ENCODE measurements at places on chromosomes 5 and 9.
A peak's percentile ranks its signal among the peaks of the same experiment; 100 is the strongest.

- no peak for DNase-seq
Measured at GRCh38 chr9:30197954-30198353, 2186.5 kb upstream of the ACO1 start.

DNA sequence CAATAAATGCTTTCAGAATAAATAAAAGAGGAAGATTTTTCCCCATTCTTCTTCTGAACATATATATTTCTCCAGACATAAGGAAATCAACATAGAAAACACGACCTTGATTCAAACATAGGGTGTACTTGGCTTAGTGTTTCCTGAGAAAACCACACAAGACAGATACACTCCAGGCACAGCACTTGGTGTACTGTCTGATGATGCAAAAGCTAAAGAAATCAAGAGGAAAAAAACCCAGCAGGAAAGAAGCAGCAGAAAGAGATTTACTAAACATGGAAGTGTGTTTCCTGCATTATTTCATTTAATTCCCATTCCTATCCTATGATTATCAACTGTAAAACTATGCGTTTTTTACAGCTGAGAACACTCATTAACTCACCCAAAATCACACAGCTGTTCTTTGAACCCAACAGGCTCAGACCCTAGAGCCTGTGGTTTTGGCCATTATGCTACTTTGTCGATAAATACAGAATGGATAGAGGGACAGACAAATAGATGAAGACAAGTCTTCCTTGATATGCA is 46.1 kb downstream of the NIPAL4 start:
- no peak for DNase-seq

- peak; percentile 76 for DNase-seq
Measured at GRCh38 chr9:127776195-127776923, 2.1 kb downstream of the SH2D3C start.

- no peak for DNase-seq
Measured at GRCh38 chr9:108662091-108662875, 193.5 kb downstream of the ACTL7B start.

All from activated CD4-positive, alpha-beta T cell treated with anti-CD3 and anti-CD28 coated beads, Interleukin-2, amount 50 U/mL, for 1 hour (primary cell).